ENCODE measurements at places on chromosomes 4 and X.

DNA sequence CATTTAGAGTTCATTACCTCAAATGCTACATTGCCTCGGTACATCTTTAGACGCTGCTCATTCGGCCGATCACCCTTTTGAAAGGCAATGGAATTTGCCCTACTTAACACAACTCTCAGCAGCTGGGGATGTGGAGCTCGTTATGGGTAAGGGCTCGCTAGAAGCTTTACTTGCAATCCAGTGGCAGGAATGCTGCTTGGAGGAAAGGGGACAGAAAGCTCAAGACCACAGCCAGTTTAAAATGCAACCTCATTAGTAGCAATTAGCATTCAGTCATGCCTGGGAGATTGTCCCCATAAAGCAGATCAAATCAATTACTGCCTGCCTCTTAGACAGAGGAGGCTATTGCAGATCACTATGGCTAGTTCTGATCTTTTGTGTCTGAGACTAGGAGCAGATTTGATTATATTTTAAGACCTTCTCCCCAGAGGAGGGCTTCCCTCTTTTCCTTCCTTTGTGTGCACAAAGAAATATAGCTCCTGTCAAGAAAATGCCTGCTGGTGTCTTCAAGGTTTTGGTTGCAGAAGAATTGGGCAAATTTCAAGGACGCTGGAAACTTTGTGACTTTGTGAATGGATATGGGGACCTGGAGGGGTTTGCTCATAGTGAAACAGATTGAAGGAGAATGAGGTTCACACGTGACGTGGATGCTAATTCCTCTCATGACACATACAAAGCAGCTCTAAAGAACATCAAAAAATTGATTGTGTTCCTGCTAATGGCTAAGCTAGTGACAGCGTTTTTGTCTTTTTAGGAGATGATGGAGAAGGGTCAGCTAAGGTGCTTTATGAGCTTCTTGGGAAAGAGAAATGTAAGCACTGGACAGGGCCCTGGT is 237.5 kb upstream of the GLRA2 start:
- no peaks in the 10 kb centered on the region for H3K27me3 ChIP-seq
- H3K4me3 ChIP-seq = no peak overlapping the region
- no peaks in the 10 kb centered on the region for H3K4me1 ChIP-seq
- no peak overlapping the region for H3K27ac ChIP-seq

DNA sequence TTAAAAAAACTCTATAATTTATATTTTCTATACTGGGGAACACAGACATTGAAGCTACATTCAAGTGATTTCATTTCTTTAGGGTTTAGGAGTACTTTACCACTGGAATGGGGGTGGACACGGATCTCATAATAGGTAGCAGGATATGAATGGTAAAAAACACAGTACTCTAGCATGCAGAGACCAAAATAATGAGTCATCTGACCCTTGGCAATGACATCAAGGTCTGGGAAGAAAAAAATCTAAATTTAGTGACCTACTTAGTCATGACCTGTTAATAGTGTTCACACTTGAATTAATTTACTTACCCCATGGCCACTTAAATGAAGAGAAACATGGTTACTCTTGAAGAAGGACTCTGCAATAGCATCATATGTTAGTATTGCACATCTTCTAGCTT is 187.9 kb downstream of the EPHA5 start:
- H3K27ac ChIP-seq = no peak overlapping the region
- no peak for DNase-seq
- no peaks in the 10 kb centered on the region for H3K4me1 ChIP-seq

- H3K27me3 ChIP-seq = peaks cover 47% of the 10 kb centered on the region
- H3K4me3 ChIP-seq = peak overlapping the region; percentile 61
- no peaks in the 10 kb centered on the region for H3K36me3 ChIP-seq
- H3K27ac ChIP-seq = no peak overlapping the region
- no peak for DNase-seq
Observed at GRCh38 chr4:54100595-54101189, 729 bp downstream of the GSX2 start.

- no peaks in the 10 kb centered on the region for H3K36me3 ChIP-seq
- DNase-seq = no peak
- H3K27ac ChIP-seq = no peak overlapping the region
Observed at GRCh38 chr4:153385784-153386183, 41.3 kb downstream of the MND1 start.

DNA sequence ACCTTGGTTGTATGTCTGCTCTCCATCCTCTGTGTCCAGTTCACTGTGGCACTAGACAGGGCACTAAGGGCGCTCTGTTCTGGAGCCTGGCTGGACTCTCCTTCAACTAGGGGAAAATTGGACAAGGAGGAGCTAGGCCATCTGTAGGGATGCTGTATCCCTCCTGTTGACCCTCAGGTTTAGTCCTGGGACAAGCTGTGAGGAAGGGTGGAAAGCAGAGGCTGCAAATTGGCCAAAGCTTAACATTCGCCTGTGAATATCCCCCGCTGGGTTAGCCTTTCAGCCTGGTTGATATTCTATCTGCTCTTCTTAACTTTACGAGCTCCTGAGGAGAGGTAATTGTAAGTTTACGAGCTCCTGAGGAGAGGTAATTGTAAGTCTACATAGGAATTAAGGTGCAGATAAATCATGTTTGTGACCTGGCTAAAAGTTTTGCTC is 64.4 kb upstream of the ENPEP start:
- peaks cover 3% of the 10 kb centered on the region for H3K27me3 ChIP-seq
- no peak overlapping the region for H3K27ac ChIP-seq
- H3K4me1 ChIP-seq = no peaks in the 10 kb centered on the region
- no peak for DNase-seq
- H3K36me3 ChIP-seq = no peaks in the 10 kb centered on the region
- no peak overlapping the region for H3K4me3 ChIP-seq

- no peaks in the 10 kb centered on the region for H3K36me3 ChIP-seq
- H3K27me3 ChIP-seq = peaks cover 4% of the 10 kb centered on the region
Observed at GRCh38 chr4:8601556-8601955, 9.0 kb downstream of the CPZ start.

DNA sequence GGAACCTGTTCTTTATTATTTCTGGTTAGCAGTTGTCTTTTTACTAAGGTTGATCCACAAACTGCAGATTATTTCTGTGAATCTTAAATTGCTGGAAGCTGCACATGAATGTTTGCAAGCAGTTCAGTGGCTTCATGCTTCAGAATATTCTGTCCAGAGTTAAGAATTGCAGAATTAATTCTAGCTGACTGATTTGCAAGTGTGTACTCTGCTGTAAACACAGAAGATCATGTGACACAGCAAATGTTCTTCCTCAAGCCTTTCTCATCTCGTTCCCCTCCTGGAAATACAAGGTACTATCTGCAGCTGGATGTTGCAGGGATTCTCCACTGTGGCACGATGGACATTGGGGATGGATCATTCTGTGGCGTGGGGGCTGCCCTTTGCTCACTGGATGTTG is 16.8 kb upstream of the CLTRN start:
- DNase-seq = no peak
- no peak overlapping the region for H3K27ac ChIP-seq
- no peaks in the 10 kb centered on the region for H3K27me3 ChIP-seq

GRCh38 chr4:152243206-152243605 is 292.7 kb downstream of the FBXW7 start:
- no peak overlapping the region for H3K4me3 ChIP-seq
- DNase-seq = no peak
- no peaks in the 10 kb centered on the region for H3K4me1 ChIP-seq

DNA sequence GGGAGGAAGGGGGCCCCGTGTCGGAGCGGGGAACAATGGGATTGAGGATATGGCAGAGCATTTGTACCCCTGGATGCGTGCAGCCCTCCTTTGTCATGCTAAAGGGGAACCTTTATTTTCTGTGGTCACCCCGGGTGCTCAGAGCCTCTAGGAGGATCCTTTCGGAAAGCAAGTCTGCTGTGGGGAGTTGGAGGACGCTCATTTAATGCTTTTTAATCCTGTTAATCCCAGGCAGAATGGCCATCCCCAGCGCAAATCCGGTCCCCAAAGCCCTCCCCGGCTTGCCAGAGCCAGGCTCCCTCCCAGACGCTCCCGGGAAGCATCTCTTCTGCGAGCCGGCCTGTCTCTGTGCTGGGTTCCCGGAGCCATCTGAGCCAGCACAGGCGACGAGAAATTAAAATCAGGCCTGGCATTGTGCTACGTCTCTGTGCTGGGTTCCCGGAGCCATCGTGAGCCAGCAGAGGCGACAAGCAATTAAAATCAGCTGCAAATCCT is 113.2 kb upstream of the PPP2R3B start:
- DNase-seq = no peak
- H3K27me3 ChIP-seq = peaks cover 12% of the 10 kb centered on the region

- no peaks in the 10 kb centered on the region for H3K4me1 ChIP-seq
- no peaks in the 10 kb centered on the region for H3K36me3 ChIP-seq
- H3K27me3 ChIP-seq = no peaks in the 10 kb centered on the region
- DNase-seq = no peak
- H3K4me3 ChIP-seq = no peak overlapping the region
Observed at GRCh38 chr4:125060376-125060775, 254.4 kb upstream of the FAT4 start.

DNA sequence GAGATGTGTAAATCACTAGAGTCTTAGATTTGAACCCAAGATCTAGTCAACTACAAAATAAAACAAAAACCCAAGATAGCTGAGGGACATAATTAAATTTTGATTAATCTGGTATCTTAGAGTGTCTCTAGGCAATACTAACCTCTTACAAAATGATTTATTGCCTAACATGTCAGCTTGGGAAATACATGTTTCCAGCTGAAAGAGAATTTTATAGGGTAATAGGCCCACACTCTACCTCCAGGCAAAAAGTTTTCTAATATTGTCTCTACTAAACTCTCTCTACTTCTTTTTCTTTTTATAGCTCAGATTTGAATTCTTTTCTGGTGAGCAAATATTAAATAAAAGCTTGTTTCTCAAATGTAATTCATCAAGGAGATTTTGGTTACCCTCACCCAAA is 263.2 kb downstream of the IL15 start:
- no peak overlapping the region for H3K27ac ChIP-seq
- H3K4me1 ChIP-seq = peaks cover 2% of the 10 kb centered on the region
- no peak for DNase-seq
- H3K27me3 ChIP-seq = no peaks in the 10 kb centered on the region
- H3K4me3 ChIP-seq = no peak overlapping the region

- H3K4me1 ChIP-seq = no peaks in the 10 kb centered on the region
- H3K4me3 ChIP-seq = no peak overlapping the region
- peaks cover 2% of the 10 kb centered on the region for H3K36me3 ChIP-seq
- DNase-seq = no peak
Observed at GRCh38 chrX:131739823-131740222, 195.9 kb downstream of the OR13H1 start.

DNA sequence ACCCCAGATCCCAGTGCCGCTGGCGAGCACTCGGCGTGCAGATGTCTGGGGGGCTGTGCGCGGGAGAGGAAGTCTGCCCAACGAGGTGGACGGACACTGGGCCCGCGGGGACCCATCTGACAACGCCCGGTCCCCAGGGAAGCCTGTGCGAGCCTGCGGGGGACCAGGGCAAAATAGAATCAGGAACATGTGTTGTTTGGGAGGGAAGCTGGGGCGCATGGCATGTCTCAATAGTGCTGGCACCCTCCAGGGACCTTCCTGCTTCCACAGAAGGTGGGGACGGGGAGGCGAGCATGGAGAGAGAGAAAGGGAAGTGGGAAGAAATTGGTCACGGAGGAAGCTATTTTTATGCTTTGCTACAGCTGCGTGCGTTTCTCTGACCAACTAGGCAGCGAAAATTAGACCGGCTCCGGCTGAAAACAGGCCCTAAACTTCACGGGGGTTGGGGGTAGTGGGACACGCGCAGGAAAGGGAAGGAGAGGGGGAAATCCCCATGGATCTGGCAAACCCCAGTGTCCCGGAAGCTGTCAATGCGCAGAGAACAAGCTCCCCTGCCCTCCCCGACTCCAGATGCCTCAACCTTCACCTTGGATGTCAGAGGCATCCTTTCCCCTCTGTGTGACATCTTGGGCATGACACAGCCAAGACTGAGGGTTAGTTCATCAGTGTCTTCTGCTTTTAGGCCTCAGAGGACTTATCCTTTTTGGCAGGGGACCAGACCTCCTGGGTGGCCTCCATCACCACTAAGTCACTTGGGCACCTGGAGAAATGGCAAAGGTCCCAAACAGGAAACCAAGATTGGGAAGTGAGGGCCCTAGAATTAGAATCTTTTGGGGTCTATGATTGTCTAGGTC is 169.8 kb upstream of the BCOR start:
- no peaks in the 10 kb centered on the region for H3K36me3 ChIP-seq
- H3K27me3 ChIP-seq = no peaks in the 10 kb centered on the region
- DNase-seq = no peak
- H3K27ac ChIP-seq = peak overlapping the region; percentile 83
- H3K4me1 ChIP-seq = peaks cover 4% of the 10 kb centered on the region
- peak overlapping the region; percentile 71 for H3K4me3 ChIP-seq

- H3K4me3 ChIP-seq = no peak overlapping the region
- no peak for DNase-seq
- no peak overlapping the region for H3K27ac ChIP-seq
Observed at GRCh38 chrX:10387011-10387410, 230.2 kb downstream of the CLCN4 start.

DNA sequence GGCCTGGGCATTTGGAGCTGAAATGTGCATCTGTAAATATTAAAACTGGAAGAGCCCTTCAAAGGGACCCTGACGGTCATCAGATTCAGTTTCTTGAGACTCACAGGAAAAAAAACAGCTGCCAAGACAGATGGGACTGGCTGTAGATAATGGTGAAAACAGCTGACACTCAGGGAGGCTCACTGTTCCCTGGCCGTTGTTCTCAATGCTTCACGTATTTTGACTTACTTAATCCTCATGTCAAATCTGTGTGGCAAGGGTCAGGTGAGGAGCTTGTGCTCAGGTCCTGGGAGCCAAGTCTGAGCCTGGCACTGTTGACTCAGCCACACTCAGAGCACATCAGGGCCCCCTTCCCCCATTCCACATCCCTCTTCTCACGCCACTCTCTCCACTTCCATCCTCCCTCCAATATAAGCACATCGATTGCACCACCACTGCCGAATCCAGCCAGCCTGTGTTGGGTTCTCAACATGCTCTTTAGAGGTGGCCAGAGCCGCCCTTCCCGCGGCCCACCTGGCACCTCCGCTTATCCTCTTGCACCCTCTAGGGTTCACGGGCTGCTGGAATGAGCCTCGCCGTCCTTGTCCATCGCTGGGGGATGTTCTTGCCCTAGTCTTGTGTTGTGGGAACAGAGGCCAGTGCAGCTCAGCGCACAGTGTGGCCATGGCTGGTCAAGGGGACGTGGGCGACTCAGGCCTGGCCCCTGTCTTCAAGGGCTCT is 40.1 kb downstream of the EVC start:
- no peak overlapping the region for H3K27ac ChIP-seq
- no peaks in the 10 kb centered on the region for H3K4me1 ChIP-seq
- H3K27me3 ChIP-seq = peaks cover 4% of the 10 kb centered on the region
- H3K4me3 ChIP-seq = no peak overlapping the region
- DNase-seq = no peak

GRCh38 chr4:163395055-163395454 is 51.4 kb downstream of the NPY5R start:
- no peak for DNase-seq
- H3K27ac ChIP-seq = no peak overlapping the region
- H3K4me3 ChIP-seq = no peak overlapping the region
- peaks cover 6% of the 10 kb centered on the region for H3K27me3 ChIP-seq
- no peaks in the 10 kb centered on the region for H3K36me3 ChIP-seq
- peaks cover 5% of the 10 kb centered on the region for H3K4me1 ChIP-seq
